ENCODE measurements at places on chromosomes 1 and 21. TPM values are rescaled to one million over a fixed set of nuclear protein-coding genes. Genes with fewer than 3 reads are reported as not detected.

Gene EPHA8
- total RNA-seq, result not detected

Gene RPTN
- not detected for total RNA-seq

Gene MT1HL1
- total RNA-seq, result not detected

Gene FAM151A
- total RNA-seq, result not detected

Gene DCAF6
- 83.4 TPM for total RNA-seq

Gene NEGR1
- total RNA-seq, result 20.7 TPM

Gene FAAH
- 0.65 TPM for total RNA-seq

Gene RASAL2
- 30.5 TPM for total RNA-seq

Gene OPTC
- not detected for total RNA-seq

Gene KCNQ4
- not detected for total RNA-seq

Gene S100A3
- total RNA-seq, result not detected

Gene AUNIP
- 4.8 TPM for total RNA-seq

Gene DYRK3
- 27.7 TPM for total RNA-seq

Gene PACC1
- total RNA-seq, result 5.1 TPM

Gene FAM72B
- total RNA-seq, result 5.6 TPM

Gene CR2
- not detected for total RNA-seq

Gene YTHDF2
- total RNA-seq, result 36.9 TPM

Gene CRYAA
- not detected for total RNA-seq

Gene KRTAP12-2
- total RNA-seq, result not detected

Gene PLA2G5
- 0.36 TPM for total RNA-seq

Gene CHI3L1
- 3.0 TPM for total RNA-seq

Gene LCE2A
- total RNA-seq, result not detected
